ENCODE measurements at places on chromosomes 4 and X.

- DNase-seq, result peak; percentile 36
These were observed 55.8 kb downstream of the EMCN start for GRCh38 chr4:100461807-100462605.

- peak; percentile 83 for DNase-seq
These were observed at the start of gene TMEM47 for GRCh38 chrX:34656842-34657725. Gene TMEM47 (minus strand): TSS chrX:34657285. CDS start chrX:34657029, 256 bp downstream.

- no peak for DNase-seq
These were observed 63.3 kb downstream of the DOCK11 start for GRCh38 chrX:118558926-118559325.

- DNase-seq, result no peak
These were observed 214.0 kb upstream of the WDFY3 start for GRCh38 chr4:85180533-85180932.

DNA sequence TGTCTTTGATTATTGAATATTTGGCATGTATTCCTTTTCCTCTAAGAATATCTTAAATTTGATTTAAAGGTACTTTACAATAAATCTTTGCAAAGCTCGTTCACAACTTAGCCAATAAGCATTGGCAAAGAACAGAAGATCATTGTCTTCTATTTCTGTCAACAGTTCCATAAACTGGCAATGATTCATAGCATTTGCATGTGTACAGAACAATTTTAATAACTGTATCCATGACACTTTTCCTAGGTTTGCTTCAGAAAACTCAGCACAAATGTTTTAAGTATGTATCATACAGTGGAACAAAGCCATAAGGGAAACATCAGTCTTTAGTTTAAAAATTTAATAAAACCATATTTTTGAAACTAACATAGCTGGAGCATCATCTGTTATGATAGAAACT, 462.7 kb upstream of the RPS6KA3 start:
- DNase-seq, result peak; percentile 83

DNA sequence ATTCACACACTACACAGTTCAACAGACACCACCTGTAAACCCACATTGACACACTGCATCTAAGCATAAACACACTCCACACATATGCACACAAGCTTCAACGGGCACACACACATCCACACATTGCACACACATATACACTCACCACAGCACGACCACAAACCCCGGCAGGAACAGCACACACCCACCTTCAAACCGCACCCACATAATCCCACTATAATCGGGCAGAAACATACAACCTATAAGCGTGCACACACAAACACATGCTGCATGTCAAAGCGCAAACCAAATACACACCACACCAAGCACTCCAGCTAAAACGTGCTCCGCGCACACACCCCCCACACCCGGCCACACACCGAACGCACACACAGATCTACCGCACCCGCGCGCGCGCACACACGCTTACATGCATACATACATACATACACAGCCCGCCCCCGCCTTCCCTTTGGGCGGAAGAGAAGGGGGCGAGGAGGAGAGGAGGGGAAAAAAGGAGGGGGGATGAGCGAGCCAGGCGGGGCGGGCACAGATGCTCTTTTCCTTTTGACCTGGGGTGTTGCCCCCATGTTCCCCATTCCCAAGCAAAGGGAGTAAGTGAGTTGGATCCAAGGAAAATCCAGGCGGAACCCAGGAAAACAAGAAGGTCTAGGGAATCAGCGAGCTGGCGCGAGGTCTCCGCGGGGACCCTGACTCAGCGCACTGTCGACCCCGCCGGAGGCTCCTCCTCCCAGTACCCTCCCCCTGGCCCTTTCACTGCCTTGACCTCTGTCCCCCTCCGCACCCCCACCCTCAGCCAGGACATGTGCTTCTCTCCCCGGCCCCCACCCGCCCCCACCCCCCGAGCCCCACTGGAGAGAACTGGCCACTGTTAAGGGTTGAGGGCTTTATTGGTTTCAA, 9.9 kb downstream of the ARHGAP36 start:
- DNase-seq, result no peak

GRCh38 chr4:174388461-174389145, 104.9 kb downstream of the CEP44 start:
- no peak for DNase-seq

GRCh38 chr4:184434501-184435066, 39.8 kb downstream of the IRF2 start:
- peak; percentile 58 for DNase-seq

GRCh38 chrX:153669174-153669890, 4.3 kb downstream of the PNCK start:
- no peak for DNase-seq

Data from fibroblast of skin of scalp (primary cell).